Natural killer cell (primary cell): ENCODE measurements at places on chromosomes 5 and 9.

DNA sequence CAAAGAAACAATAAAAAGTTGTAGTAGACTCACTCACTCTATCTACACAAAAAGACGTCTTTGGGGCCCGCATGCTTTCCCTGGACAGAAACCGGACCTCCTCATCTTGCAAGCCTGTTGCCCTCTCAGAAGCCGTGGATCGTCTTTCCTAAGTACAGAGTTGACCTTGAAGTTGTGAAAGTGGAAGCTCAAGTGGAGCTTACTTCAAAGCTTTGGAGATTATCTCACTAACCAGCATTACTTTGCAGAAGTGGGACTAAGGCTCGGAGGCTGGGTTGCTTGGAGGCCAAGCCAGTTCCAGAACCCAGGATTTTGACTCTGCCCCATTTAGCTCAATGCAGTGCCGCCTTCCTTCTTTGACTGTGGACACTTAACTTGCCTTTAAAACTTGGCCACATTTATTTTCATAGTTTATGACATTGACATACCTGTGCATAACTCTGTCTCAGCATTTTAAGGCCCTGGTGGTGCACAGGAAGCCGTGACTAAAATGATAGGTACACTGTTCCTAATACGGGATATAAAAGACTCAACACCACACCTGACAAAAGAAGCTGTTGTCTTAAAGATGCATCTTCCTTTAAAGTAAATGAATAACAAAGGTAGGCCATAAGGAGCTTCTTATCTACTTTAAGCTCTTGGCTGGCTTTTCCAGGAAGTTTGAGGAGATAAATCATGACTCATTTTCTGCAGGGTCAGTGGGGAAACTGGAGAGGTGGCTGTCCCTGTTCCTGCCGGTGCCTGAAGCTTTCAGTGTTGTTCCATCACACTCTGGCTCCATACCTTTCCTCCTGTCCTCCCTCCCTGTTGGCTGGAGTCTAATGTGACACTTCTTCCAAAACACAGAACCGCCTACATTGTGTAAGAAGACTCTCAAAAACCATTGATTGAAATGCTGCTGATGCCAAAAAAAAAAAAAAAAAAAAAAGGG, 10.7 kb downstream of the SLC25A25 start:
- DNase-seq: no peak

DNA sequence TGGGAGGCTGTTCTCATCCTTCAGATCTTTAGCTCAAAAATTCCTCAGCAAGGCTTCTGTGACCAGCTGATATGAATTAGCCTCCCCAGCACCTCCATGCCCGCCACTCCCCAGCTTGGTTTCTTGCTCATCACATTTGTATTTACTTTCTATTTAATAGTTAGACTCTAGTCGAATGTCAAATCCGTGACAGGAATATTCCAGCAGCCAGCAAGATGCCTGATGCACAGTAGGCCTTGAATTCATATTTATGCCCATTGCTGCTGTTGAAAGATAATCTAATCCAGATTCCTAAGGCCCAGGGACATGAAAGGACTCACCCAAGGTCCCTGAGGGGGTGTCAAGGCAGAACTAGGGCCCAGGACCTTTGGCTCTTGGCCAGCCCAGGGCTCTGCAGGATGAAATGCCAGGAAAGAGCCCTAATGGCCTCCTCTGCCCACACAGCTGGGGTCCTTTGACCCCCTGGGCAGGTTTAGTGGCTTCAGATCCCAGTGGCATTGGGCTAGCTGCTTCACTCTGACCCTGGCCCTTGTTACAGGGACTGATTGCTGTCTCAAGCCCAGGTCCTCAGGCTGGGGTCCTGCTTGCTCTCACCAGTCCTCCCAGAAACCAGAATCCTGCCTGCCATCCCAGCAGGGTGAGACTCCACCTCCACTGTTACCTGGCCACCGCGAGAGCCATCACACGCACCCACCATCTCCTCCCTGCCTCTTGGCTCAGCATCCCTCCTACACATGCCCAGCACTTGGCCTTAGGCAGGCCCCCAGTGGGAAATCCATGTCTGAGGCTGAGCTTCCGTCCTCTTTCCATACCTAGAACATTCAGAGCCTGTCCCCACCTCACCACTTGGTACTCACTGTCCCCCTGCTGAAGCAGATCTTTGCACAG, 7.3 kb downstream of the CSF1R start:
- DNase-seq: no peak

DNA sequence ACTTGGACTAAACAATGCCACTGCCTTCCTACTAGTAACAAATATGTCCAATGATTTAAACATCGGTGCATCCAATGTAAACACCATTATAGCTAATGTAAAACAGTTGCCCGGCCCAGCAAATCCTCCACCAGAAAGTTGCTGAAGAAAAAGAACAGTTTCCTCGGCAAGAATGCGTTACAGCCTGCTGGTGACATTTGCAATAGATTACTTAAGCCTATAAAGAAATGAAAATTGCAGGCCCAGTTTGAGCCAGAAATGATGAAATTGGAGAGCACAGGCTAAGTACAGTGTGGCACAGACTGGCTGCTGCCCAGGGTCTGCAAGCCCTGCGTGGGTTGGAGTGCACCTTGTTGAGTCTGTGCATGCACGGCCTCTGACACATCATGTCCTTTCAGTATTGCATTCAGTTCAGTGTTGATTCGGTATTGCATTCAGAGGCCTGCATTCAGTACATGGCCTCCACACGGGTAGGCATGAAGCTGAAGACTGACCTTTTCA, 406.0 kb upstream of the KLF4 start:
- DNase-seq: no peak

- DNase-seq: no peak
Measured at GRCh38 chr5:174706997-174707572, 17.3 kb upstream of the MSX2 start.

DNA sequence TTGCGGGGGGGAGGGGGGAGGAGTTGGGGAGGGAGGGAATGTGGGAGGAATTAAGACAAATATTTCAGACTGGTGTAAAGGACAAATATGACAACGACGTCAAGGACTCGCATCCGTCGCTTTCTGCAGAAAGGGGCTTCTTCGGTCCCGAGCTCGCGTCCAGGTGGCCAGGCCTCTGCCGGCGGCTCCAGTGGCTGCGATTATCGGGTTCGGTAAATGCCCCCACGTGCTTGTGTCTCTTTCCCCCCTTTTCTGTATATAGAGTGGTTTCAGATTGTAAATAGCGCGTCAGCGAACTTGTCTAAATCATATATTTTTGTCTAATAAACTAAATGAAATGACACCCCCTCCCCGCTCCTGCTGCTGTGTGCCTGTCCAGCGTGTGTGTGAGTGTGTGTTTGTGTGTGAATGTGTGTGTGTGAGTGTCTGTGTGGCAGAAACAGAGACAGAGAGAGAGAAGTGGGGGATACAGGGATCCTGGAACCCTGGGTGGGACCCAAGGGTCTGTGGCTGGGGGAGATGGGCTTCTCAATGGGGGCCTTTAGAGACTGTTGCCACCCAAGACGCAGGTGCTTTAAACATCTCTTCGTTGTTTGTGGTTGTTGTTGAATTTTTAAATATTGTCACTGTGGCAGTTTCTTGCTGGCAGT, 5.6 kb downstream of the IRX1 start:
- DNase-seq: no peak

GRCh38 chr5:137751869-137752491, 2.2 kb downstream of the HNRNPA0 start:
- no peak for DNase-seq

DNA sequence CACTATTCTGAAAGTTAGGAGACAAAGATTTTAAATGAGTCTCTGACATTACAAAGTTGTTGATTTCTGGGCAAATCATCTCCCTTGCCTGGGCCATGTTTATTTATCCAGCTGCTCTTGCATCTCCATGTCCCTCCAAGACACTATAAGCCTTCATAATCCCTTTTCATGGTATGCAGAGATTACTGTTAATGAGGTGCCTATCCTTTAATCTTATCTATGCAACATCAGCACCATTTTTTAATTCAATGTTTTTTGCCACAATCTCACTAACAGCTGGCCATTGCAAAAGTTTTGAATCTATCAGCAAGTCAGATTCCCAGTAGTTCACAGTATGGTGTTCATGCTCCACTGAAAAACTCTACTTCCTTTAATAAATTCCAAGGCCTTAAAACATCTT, 108.5 kb upstream of the PTPRD start:
- no peak for DNase-seq

- no peak for DNase-seq
Measured at GRCh38 chr5:4124221-4124970, 528.8 kb downstream of the IRX1 start.
